ENCODE measurements at places on chromosomes 16 and 17. TPM values are rescaled to one million over a fixed set of nuclear protein-coding genes. Genes with fewer than 3 reads are reported as not detected.

Gene TNFRSF13B
- not detected for polyA plus RNA-seq

GRCh38 chr17:77132411-77133086 lies 8.2 kb upstream of the SEC14L1 start:
- no peak for DNase-seq

Gene ZPBP2
- polyA plus RNA-seq = not detected

- no peak for DNase-seq
Measured at GRCh38 chr16:83443972-83444371, 363.8 kb upstream of the HSBP1 start.

Gene ASPSCR1
- polyA plus RNA-seq = 25.3 TPM

GRCh38 chr17:40849723-40850122 lies 17.3 kb downstream of the KRT12 start:
- no peak for DNase-seq

GRCh38 chr17:16283705-16284104 lies 66.7 kb downstream of the PIGL start:
- DNase-seq = no peak

DNA sequence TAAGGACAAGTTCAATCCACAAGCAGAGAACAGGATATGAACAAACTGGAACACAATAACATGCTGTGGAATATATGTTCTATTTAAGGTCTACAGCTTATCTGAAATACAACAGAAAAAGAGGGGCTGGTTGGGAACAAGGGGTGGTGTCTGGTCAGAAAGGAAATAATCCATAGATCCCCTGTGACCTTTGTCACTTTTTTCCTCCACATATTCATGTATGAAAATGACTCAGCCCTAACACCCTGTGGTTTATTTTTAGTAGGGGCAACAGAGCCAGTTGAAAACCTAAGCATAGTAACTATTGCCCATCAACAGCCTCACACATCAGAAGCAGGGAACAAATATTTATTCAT lies 12.3 kb upstream of the SPAG9 start:
- DNase-seq = no peak

GRCh38 chr16:49605536-49606254 lies 232.1 kb downstream of the C16orf78 start:
- DNase-seq = no peak

- DNase-seq = no peak
Measured at GRCh38 chr16:88698646-88699045, 7.6 kb downstream of the RNF166 start.

GRCh38 chr17:4537451-4538235 lies 17.5 kb downstream of the MYBBP1A start:
- DNase-seq = no peak

Gene BCL6B
- 21.8 TPM for polyA plus RNA-seq

DNA sequence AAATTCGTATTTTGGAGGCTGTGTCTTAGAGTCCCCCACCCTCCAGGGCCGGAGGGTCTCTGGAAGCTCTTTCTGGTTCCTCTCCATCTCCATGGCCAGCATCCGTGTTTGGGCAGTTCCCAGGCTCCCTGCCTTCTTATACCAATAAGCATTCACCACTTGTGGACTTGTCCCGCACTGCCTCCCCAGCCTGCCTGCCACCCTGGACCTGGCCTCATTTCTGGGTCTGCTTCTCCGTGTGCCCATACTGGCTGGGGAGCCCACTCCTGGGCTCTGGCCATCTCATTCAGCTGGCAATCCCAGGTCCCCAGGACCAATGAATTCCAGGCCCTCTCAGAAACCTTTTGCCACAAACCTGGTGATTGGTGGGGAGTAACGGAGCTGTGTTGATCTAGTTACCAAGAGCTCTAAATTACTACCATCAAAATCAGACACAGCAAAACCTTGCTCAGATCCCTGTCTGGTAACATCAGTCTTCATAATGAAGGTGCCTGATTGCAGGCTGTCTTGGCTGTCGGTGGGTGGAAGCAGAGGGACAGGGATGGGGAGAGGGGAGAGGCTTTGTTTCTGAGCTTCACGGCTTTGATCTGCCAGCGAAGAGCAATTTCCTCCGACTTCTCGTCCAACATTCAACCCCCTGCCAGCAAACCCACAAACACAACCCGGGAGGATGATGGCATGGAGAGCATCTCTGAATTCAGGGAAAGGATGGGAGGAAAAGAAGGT lies 27.7 kb upstream of the CRHR1 start:
- peak; percentile 6 for DNase-seq

DNA sequence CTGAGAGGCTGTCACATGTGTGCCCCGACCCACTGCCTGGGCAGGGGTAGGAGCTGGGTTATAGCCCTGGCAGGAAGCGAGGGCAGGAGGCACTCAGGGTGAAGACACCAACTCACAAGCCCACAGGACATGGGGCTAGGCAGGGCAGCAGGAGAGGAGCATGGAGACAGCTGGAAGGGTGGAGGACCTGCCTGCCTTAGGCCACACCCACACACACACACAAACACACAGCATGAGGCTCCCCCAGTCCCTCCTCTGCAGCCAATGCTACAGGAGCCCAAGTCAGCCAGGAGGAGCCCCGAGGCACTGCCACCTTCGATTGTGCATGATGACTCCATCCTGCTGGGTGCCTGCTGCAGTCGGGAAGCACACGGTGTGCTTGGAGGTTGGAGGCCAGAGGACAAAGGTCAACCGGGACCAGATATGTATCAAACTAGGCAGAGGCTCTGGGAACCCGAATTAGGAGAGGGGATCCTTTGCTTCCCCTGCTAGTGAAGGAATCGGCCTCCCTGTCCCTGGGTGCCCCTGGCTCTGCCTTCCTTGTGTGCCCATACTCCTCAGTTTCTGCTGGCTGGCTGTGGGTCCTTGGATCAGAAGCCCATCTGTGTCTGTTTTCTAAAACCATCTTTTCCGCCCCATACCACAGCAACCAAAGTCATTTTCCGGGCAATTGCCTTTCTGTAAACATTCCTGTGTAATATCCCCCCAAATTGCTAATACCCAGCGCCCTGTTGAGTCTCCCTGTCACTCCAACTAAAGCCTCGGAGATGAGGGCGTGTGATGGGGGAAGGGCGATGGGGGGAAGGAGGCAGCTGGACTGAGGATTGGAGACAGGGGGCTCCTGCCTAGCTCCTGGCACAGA lies 20.5 kb downstream of the SRCIN1 start:
- no peak for DNase-seq

- no peak for DNase-seq
Measured at GRCh38 chr16:88507231-88507743, 54.2 kb downstream of the ZFPM1 start.

- no peak for DNase-seq
Measured at GRCh38 chr16:81830845-81831540, 51.9 kb downstream of the PLCG2 start.

DNA sequence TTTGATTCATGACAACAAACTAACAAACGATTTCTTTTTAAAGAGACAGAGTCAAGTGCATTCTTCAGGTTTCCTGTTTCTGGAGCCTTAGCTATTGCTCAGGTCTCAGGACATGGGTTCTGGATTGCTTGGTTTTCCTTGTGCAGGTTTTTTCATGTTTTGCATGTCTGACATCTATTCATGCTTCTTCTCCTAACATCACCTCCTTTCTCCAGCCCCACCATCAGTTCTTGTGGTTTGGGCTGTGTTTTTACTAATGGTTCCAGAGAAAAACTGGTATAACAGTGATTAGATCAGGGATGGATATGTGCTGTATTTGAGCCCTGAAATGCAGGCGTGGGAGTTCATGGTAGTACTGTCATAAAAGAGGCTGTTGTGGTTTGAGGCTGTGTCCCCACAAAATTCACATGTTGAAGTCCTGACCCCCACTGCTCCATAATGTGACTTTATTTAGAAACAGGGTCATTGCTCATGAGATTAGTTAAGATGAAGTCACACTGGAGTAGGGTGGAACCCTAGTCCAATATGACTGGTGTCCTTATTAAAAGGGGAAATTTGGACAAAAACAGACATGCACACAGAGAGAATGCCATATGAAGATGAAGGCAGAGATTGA lies 67.9 kb downstream of the IRX6 start:
- DNase-seq = no peak
